Muscle of leg (tissue), 16 donors: ENCODE measurements at places on chromosomes 12 and 14.
A peak's percentile ranks its signal among the peaks of the same experiment; 100 is the strongest.

DNA sequence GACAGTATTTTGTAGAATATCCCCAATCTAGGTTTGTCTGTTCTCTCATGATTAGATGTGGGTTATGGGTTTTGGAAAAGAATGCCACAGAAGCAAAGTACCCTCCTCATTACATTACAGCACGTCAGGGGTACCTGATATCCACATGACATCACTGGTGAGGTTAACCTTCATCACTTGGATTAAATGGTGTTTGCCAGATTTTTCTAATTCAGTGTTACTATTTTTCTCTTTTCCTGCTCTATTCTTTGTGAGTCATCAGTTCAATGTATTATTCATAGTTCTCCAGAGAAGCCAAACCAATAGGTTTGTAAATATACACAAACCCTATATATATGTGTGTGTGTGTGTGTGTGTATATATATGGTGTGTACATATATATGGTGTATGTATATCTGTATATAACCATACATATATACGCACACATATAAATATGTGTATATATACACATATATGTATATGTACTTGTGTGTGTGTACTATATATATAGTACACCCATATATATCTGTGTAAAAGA is 131.4 kb downstream of the LMNTD1 start:
- no peak for DNase-seq

DNA sequence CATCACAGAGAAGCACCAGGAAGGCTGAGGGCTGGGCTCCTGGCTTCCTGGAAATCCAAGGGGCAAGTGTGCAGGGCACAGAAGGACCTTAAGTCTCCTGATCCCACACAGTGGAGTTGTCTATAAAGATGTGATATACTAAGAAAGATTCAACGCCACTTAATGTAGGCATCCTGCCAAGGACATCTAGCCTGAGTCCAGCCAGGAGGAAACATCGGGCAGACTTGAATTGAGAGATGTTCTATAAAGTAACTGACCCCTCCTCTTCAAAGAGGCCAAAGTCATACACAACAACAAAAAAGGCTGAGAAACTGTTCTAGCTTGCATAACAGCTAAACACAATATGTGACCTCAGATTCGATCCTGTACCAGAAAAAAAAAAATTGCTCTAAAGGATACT is 299.5 kb upstream of the NOS1 start:
- no peak for DNase-seq

DNA sequence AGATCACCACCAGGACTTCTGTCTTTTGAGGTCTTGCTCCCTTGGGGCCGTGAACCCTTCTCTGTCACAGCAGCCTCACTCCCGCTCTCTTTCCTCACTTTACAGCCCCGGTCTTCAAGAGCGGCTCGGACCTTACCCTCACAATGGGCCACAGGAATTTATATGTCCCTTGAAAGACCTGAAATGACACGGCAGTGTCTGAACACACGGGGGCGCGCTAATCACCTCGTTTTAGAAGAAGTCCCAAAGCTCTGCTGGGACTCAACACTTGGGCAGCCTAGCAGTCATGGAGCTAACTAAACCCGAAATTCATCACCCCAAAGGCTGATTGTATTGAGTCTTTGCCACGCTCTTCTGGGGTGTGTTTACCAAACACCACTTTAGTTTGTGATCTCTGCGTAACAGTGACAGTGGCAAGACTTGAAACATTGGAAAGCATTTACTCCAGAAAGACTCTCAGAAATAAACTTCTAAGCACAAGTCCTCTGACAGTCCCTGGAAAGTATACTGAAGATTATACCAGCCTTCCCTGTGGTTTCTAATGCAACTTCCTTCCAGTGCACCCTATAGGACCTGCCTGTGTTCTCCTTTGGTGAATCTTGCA is 29.0 kb downstream of the SERPINA11 start:
- peak; percentile 26 for DNase-seq

- DNase-seq = no peak
These were observed 238.1 kb downstream of the FOXN3 start for GRCh38 chr14:89178800-89179535.

GRCh38 chr12:10213168-10214135 is 775 bp downstream of the GABARAPL1 start:
- peak; percentile 82 for DNase-seq

DNA sequence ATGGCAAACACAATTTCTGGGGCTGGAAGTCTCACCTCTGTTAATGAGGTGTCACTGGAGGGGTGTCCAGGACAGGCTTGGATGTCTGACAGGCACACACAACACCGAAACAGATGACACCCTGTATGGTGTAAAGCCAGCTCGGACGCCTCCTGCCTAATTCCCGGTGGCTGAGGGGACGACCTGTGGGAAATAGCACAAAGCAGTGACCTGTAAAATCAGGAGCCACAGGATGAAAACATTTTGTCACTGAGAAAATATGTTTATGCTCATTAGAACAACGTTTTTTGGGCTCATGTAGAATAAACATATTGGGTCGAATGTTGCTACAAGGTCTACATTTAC is 285.0 kb upstream of the RTL1 start:
- DNase-seq = no peak

DNA sequence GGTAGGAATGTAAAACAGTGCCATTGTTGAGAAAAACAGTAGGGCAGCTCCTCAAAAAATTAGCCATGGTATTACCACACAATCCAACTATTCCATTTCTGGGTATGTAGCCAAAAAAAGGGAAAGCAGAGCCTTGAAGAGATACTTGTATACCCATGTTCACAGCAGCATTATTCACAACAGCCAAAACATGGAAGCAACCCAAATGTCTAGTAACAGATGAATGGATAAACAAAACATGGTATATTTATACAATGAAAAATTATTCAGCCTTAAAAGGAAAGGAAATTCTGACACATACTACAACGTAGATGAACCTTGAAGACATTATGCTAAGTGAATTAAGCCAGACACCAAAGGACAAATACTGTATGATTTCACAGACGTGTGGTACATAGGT is 67.6 kb upstream of the GNG2 start:
- DNase-seq = peak; percentile 81
